ENCODE measurements at places on chromosomes 1 and 21.

- peak; percentile 2 for DNase-seq
These were observed 4.6 kb downstream of the OLFML3 start for GRCh38 chr1:113983826-113984225.

DNA sequence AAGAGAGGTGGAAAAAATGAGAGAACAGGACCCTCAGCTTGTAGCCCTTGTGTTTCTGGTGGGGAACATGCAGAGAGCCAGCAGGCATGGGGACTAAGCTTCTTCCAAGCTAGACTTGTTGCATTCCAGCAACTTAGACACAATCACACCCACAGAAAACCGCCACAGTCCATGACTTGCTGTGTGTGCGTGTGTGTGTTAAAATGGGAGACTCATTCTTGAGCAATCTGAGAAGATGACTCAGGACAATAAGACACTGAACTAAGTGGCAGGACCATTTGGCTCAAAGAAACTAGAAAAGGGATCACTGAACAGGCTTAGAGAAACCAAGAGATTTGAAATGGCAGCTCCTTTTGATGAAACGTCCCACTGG, 78.0 kb downstream of the HLX start:
- no peak for DNase-seq

DNA sequence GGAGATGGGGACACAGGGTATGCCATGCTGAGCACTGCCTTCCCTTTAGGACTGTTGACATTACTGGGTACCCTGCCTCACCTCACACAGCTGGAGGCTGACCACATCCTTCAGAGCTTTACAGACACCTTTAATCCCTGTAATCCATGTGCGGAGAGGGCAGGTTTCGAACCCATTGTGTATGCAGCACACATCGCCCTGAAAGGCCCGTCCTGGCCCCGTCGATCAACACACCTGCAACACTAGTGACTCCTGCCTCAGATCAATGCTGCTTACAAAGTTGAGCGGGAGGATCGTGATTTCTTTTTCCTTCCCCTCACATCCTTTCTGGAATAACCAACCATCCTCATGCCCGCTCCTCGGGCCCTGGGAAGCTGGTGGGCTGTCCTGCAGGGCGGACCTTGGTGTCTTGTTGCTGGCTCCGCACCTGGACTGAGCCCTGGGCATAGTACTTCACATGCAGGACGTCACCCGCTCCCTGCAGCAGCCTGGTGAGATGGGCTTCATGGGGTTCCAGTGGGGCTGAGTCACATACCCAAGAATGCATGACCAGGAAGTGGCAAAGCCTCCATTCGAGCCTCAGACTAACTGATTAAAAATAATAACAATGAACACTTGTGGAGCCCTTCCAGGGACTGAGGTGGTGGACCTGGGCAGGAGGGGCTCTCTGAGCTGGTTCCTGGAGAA, 403.6 kb downstream of the PTPRU start:
- DNase-seq: no peak

DNA sequence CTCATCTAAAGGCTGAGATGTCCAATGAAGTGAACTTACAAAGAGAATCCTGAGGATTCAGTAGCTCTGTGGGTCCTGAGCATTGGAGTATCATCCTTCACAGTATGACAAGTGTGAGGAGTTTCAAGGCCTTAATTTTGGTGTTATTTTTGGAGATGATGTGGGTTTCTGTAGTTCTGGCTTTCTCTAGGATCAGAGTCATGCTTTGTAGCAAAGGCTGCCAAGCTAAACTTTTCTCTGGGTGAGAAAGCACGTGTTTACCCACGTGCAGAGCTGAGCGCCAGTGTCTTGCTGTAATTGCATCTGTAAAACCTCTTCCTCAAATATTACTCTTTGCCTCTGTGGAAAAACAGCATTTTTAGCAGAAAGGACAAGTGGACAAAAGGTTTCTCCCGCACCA, 387.8 kb upstream of the LYPLAL1 start:
- DNase-seq: no peak

DNA sequence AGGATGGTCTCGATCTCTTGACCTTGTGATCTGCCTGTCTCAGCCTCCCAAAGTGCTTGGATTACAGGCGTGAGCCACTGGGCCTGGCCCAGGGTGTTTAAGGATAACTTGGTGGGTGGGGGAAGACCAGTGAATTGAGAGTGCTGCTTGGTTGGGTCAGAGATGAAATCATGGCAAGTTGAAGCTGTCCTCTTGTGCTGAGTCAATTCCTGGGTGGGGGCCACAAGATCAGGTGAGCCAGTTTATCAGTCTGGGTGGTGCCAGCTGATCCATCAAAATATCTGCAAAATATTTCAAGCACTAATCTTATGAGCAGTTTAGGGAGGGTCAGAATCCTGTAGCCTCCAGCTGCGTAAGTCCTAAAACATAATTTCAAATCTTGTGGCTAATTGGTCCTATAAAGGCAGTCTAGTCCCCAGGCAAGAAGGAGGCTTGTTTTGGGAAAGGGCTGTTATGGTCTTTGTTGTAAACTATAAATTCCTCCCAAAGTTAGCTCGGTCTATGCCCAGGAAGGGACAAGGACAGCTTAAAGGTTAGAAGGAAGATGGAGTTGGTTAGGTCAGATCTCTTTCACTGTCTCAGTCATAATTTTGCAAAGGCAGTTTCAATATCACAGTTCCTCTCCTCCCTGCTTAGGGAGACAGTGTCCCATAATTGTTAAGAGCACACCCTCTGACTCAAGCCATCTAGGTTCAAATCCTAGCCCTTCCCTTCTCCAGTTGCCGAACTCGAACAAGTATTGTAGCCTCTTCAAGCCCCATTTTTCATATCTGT, 66.8 kb upstream of the BACH1 start:
- no peak for DNase-seq

DNA sequence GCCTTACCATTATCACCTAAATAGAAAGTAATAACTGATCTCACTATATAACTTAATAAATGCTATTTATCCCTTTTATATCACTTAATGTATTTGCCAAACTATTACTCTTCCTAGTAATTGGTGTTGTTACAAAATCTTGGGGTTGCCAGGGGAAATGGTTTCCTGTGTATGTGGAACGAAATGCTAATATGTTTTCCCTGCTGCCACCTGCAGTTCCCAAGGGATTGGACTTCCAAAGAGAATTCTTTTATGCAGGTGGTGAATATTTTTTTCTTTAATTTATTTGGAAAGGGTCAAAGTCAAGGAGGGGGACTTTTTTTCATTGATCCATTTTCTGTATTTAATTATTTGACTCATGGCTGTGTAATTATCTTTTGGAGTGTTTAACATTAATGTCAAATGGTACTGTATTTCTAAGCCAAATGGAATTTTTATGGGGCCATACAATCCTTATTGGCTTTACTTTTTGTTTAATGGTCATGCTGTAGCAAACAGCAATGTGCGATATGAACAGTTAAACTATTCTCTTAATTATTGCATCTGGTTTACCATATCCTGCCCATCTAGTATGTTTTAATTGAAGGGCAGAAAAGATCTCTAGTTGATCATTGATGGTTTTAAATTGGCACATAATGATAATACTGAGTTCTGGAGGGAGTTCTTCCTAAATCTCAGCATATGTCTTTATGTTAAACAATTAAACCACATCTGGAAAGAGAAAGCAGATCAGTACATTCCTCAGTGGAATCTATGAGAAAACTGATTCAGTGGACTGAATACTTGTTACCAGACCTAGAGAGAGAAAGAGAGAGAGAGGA, 486.3 kb downstream of the TTLL7 start:
- no peak for DNase-seq
